ENCODE measurements at places on chromosomes 2 and 18.

- no peak for DNase-seq
Observed at GRCh38 chr2:85188852-85189251, 55.7 kb downstream of the TCF7L1 start.

DNA sequence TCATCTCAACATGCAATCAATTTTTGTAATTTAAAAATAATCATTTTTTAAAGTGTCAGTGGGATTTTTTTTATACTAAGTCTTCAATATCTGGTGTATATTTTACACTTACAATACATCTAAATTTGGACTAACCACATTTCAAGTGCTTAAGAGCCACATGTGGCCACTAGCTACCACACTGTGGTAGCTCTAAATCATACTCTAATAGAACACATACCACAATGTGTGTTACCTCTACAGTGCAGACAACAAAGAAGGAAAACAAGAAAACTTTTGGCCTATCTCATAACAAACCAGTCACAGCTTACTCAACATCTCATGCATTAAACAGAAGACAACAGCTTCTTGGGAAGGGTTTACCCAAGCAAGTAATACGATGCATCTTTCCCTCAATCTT lies 24.5 kb downstream of the PIAS2 start:
- DNase-seq, result no peak

DNA sequence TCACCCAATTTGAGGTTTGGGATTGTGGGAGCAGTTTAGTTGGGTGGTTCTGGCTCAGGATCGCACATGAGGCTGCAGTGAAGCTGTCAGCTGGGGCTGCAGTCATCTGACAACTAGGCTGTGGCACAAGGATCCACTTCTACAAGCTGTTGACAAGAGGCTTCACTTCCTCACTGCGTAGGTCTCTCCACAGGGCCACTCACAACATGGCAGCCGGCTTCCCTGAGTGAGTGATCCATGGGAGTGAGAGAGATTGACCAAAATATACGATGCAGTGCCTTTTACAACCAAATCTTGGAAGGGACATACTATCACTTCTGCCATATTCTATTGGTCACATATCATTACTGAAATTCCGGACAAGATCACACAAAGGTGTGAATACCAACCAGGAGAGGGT lies 187.5 kb downstream of the DLGAP1 start:
- no peak for DNase-seq

DNA sequence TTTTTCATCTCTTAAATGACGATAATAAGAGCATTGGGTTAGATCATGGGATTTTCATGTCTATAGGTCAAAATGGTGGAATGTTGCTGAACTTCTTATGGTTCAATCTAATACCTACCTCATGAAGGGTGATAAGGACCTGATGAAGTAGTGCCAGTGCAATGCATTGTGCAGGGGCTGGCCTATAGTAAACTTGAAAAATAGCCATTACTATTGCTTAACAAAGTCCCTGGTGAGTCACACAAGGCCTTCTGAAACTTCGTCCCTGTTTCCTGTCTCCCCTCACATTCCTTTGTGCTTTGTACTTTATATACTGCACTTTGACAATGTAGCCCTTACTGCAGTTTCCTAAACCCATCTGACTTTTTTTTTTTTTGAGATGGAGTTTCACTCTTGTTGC lies 515.9 kb downstream of the SLC4A3 start:
- no peak for DNase-seq

DNA sequence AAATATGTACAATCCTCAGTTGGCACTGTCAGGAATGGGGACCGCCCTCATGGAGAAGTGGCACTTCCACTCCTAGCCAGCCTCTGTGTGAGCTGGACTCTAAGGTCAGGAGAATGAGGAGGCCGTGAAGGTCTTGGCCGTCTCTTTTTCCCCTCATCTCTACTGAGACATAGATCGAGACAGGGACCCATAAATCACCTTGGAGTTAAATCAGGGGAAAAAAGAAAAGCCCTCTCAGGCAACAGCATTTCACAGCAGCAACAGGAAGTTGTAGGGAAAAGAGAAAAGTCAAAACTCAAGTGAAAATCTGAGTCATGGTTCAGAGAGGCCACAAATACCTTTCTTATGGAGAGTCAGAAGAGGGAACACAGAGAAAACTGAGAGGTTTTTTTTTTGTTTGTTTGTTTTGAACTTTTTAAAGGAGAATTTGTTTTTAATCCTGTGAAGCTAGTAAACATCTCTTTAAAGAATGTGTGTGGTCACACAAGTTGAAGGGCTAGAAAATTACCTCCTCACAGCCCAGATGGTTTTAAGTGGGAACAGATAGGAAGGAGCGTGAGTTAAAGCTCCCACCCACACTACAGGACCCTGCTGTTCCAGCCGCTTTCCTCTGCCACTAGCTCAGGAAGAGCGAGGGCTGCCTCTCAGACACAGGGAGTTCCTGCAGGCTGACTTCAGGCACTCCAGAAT lies 30.6 kb upstream of the CYP1B1 start:
- DNase-seq, result no peak

DNA sequence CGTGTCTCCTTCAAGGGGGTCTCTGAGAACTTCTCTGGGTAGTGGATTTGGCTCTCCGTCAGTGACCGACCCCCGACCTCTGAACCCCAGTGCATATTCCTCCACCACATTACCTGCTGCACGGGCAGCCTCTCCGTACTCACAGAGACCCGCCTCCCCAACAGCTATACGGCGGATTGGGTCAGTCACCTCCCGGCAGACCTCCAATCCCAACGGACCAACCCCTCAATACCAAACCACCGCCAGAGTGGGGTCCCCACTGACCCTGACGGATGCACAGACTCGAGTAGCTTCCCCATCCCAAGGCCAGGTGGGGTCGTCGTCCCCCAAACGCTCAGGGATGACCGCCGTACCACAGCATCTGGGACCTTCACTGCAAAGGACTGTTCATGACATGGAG lies 168.2 kb downstream of the PKP4 start:
- DNase-seq, result no peak

- DNase-seq, result no peak
Observed at GRCh38 chr18:42274488-42275137, 319.6 kb downstream of the PIK3C3 start.

DNA sequence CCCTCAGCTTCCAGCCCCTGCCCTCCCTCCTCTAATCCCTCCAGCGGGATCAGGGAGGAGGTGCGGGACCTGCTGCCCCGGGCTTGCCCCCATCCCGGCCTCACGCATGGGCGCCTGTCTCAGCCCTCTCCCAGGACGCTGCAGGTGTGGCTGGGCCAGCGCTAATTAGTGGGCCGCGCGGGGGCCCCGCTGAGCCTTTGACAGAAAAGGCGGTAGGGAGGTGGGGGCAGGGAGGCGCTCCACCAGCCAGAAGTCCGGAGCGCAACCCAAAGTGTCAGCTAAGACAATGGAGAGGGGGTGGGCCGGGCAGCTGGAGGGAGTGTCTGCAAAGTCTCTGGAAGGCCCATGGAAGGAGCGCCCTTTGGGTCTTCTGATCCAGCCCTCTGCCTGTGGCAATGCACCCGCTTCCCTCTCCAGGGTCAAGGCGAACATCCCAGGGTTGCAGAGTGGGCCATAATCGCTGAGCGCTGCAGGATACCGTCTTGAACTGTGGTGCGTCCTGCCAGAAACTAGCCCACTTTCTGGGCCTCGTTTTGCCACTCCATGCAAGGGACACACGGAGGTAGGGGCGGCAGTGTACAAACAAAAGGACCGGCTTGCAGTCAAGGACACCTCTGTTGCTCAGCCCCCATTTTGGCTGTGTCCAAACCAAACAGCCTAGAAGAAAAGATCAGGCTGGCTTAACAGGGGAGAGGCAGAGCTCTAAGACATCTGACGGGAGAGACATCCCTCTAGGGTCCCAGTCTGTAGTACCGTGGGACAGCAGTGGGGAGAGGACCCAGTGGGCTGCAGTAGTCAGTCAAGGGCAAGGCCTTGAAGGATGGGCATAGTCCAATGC lies 3.5 kb downstream of the ATP6V1B1 start:
- DNase-seq, result no peak

GRCh38 chr2:42796427-42797248 lies 4.3 kb upstream of the HAAO start:
- DNase-seq, result no peak

DNA sequence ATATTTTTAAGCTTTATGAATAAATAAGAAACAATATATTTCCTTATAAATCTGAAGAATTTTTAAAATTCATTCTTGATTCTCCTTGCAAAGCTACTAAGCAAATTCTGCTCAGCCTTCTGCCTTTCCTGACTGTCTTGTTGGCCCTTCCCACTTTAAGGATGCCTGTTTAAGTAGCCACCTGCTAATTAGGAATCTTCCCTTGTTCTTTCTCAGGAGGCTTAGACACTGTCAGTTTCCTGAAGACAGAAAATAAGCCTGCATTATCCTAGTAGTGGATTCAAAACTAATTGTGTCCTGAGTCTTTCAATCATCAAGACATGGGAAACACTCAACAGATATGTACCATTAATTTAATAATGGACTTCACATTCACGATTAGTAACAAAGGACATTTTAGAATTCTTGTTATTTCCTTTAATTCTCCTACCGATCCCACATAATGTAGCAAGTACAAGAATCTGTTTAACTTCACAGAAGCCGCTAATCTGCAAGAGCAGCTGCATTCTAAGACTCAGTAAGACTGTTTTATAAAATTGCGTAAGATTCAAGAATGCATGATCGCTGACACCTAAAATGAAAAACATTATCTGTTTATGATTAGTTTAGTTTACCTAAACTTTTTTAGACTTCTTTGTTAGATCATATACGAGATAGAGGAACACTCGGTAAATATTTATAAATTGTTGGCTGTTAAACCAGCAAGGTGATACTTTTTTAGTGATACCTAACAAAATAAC lies 445.4 kb upstream of the DSEL start:
- no peak for DNase-seq

- DNase-seq, result no peak
Observed at GRCh38 chr2:32780961-32781360, 153.1 kb downstream of the TTC27 start.

- DNase-seq, result no peak
Observed at GRCh38 chr18:37222354-37222998, 343.1 kb downstream of the CELF4 start.

GRCh38 chr2:160934263-160934662 lies 226.0 kb upstream of the TANK start:
- DNase-seq, result no peak

DNA sequence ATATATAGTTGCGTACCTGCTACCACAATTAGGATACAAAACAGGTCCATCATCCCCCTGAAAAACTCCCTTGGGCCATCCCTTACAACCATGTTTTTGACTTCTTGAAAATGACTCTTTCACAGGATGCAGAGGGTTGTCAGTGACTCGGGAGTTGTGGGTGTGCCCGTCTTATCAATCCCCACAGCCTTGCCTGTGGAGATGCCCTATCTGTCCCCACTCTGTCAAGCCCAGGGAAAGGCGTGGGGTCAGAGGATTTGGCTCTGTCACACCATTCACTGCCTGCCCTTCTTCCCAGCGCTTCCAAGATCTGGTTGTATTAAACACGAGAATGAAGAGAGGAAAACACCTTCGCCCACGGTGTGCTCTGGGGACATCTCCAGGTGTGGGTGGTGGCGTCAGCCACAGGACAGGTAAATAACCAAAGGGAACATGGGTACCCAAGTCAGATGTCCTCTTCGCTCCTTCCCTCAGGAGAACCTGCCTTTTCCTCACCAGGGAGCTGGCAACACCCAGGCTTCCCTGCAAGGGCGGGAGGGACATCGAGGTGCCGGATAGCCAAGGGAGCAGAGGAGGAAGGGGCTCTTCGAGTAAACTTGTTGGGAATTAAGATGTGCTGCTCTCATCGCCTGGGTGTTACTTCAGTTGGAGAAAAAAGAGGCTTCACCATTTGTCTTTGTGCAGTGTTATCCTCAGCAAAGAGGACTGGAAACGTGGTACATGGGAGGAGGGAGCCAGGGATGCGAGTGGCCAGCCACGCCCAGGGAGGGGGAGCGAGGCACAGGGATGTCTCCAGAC lies 100.3 kb downstream of the B3GNT2 start:
- DNase-seq, result no peak

DNA sequence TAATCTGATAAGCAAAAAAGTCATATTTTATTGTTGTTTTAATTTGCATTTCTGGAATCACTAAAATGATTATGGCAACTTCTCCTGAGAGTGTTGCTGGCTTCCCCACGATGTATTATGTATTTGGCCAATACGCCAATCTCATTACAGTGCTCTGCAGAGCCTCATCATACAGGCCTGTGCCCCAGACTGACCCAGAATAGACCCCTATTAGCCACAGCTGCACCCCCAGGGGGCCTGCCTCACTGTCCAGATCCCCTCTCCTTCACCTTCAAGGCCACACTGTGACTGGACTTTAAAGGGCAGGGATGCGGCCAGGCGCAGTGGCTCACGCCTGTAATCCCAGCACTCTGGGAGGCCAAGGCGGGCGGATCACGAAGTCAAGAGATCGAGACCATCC lies 17.4 kb upstream of the COX7A2L start:
- DNase-seq, result no peak

DNA sequence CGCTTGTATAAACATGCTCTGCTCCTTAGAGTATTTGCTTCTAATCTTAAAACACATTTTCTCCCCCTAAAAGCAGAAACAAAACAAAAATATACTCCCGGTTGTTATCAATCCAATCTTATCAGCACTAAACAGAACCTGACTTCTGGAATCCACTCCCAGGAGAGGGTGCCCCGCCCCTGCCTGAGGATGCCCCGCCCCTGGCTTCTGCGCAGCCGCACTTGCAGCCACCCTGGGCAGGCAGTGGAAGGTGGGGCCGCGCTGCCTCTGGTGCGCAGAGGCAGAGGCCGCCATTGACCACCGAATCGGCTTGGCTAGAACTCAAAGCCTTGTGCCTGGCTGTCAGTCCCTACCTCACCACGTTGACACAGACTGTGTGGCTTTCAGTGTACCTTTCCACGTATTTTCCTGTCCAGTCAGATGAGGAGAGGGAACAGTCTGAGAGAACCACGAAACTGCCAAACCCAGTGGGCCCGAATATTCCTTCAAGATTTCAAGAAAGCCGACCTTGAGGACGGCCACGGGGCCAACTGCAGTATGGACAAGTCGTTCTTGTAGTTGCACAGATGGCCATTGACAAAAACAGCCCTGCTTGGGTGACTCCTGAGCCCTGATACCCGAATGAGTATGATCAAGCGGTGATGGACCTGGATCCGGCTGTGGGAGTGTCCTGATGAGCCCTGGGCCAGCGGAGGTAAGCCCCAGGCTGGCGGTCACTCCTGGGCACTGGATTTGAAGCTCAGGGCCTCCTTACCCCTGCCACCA lies 46.2 kb upstream of the ARHGAP28 start:
- DNase-seq, result no peak

DNA sequence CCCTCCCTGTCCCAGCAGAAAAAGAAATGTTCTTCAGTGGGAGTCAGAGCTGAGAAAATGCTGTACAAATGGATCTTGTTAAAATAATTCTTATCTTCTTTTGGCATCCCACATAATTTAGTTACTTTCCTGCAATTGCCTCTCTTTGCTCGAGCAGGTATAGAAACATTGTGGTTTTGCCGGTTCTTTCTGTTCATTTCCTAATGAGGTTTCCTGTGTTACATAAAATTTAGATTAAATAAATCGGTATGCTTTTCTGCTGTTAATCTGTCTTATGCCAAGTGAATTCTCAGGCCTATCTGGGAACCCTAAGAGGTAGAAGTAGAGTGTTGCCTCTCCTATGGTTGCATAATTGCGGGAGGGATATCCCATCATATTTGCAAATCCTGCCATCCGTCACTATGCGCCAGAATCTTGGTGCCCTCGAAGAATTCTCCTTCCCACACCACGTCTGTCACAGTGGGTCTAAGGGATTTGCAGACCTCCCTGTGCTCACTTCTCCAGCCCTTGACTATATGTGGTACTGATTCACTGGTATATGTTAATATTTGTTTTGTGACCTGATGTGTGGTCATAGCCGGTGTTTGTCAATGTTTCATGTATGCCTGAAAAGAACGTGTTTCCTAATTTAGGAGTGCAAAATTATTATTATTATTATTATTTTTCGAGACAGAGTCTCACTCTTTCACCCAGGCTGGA lies 12.2 kb upstream of the HDAC4 start:
- DNase-seq, result peak; percentile 17

All from central memory CD4-positive, alpha-beta T cell (primary cell).